ENCODE measurements at places on chromosomes 5 and 9.

- peak; percentile 51 for DNase-seq
Observed at GRCh38 chr5:143161885-143162540, 241.5 kb downstream of the NR3C1 start.

DNA sequence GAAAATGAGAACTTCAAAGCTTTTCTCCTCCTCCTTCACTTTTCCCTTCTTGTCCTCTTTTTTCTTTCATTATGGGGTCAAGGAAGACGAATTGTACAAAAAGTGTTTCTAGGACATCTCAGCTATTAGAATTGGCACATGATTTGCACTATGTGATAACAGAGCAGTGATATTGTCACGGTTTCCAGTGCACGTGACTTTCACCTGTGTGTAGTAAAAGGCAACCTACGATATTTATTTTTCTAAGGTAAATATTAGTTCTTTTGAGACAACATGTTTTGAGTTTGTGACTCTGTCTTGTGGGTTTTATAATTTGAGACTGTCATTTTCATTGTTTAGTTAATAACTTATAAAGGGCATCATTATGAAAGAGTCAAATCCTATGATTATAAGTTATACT is 213.1 kb downstream of the PSAT1 start:
- DNase-seq, result no peak

GRCh38 chr9:121200356-121200755 is 1.3 kb downstream of the RAB14 start:
- no peak for DNase-seq

GRCh38 chr9:92754091-92754745 is 10.4 kb downstream of the BICD2 start:
- no peak for DNase-seq

- DNase-seq, result no peak
Observed at GRCh38 chr5:138622051-138622450, 46.9 kb upstream of the HSPA9 start.

DNA sequence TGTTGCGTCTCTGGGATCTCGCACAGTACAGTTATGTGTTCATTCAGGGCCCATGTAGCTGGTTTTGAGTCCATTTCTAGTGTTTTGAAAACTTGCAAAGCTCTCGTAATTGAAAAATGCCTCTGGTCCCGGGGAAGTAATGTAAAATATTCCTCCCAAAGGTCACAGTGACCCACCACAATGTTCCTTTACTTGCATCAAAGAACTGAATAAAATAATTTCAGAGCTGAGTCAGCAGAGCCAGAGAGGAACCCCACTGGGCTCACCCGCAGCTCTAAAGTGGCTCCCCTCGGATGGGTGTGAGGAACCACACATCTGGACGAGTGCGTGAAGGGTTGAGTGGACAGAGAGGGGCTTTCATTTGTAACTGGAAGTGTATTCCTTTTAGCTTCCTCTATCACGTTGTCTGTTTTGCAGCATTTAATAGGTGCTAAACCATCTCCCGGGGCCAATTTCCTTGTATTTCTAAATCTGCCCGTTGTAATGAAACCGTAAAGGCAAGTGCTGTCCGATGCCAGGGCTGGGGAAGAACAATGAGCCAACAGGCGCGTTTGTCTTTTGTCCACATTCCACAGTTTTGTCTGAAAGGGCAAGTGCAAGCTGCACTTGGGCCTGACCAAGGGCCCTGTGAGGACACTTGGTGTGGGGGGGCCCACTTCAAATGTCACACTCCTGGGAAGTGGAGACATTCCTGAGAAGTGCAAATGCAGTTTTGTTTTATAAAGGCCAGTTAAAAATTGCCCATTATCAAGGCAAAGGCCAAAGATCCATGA is 29.9 kb downstream of the COL5A1 start:
- no peak for DNase-seq

DNA sequence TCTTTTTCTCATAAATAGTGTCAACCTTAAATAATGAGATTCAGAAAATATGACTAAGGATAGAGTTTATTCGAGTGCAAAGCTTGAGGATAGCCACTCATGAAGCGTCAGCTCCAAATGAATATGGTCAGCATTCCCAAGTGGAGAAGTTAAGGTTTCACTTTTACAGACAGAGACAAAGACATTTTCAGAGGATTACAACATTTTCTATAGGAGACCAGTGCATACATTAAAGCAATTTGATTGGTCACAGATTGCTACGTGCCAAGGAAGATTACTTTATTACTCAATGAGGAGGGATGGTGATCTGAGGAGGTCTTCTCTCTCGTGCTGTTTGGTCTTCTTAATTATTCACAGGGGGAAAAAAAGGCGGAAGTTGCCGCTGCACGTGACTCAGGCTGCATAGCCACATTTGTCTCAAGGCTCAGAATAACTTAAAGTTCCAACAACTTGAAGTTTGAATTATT is 60.1 kb upstream of the SPATA31C2 start:
- no peak for DNase-seq

GRCh38 chr9:130089141-130089540 is 35.4 kb downstream of the GPR107 start:
- no peak for DNase-seq

DNA sequence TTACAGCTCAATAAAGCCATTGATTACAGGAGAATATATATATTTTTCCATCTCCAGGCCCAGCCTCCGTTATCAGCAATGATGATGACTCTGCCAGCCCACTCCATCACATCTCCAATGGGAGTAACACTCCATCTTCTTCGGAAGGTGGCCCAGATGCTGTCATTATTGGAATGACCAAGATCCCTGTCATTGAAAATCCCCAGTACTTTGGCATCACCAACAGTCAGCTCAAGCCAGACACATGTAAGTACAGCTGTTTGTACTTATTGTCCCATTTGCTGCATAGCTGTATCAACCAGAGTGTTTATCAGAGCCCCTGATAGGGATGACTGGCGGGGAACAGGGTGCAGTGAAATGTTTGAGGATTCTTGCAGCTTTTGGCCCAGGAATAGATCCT is 197.7 kb downstream of the NTRK2 start:
- no peak for DNase-seq

- no peak for DNase-seq
Observed at GRCh38 chr5:54883374-54884194, 101.8 kb downstream of the ESM1 start.

DNA sequence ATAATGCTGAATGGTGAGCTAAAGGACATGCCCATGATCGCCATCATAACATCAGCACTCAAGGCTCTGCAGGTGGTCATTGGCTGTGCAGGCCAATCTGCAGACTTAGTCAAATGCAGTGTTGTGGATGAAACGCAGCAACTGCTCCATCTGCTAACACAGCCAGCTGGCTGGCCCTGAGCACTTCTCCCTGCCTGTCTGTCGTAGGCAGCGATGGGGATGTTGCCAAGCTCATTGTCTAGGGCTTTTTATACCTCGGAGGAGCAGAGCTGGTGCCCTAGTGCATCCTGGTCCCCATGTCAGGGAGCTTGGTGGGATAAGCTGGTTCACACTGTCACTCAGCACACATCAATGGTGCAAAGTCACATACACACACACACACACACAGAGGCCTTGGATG is 189.4 kb downstream of the TENT4A start:
- DNase-seq, result no peak

- DNase-seq, result no peak
Observed at GRCh38 chr5:5414999-5415398, 7.5 kb upstream of the ICE1 start.

GRCh38 chr9:121779381-121780117 is 128.1 kb downstream of the DAB2IP start:
- no peak for DNase-seq

- DNase-seq, result no peak
Observed at GRCh38 chr9:131912671-131913070, 167.0 kb downstream of the MED27 start.

- DNase-seq, result no peak
Observed at GRCh38 chr9:132237481-132237880, 75.6 kb downstream of the NTNG2 start.

DNA sequence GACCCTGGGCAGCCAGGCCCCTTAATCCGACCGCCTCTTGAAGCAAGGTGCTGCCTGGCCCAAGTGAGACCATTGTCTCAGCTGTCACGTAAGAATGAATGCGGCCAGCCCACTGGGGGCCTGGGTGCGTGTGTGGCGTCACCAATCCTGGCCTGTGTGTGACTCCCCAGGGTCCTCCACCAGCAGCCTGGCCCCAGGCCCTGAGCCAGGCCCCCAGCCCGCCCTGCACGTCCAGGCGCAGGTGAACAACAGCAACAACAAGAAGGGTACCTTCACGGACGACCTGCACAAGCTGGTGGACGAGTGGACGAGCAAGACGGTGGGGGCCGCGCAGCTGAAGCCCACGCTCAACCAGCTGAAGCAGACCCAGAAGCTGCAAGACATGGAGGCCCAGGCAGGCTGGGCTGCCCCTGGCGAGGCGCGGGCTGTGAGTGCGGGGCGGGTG is 124.2 kb downstream of the WNK2 start:
- no peak for DNase-seq

DNA sequence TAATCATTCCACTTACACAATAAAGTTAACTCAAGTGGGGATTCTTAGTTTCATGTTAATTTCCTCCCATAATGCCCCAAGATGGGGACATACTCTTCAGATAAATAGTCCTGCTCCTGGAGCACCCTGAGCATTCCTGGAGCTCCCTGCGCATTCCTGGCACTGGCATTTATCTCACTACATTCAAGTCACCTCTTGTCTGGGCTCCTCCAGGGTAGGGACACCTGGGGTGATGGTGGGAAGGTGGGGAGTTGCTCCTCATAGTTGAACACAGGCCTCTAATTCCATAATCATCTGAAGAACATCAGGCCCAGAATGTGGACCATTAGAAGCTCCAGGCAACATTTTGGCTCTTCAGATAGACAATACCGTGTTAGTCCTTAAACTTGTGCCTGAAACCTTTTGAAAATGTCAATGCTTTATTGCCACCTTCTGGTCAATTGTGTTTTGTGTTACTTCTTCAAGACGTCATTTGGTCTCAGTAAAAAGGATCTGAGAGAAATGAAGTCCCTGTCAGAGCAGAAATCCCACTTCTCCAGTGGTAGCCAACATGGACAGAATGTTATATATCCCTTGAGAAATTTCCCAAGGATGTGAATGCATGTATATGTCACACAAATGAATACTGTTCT is 14.2 kb upstream of the AGGF1 start:
- DNase-seq, result peak; percentile 2

DNA sequence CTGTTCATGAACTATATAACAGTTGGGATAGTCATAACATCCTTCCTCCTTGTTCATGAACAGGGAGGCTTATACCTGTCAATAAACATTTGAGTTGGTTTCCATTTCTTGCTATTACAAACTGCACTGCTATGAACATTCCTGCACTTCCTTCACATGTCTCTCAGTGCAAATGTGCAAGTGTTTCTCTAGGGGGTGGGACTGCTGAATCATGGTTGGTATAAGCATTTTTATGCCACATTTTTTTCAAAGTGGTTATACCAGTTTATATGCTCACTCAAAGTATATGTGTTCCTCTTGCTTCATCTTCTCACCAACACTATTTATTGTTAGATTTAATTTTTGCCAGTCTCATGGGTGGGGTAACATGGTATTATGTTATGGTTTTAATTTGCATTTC is 25.8 kb upstream of the TPD52L3 start:
- no peak for DNase-seq

- no peak for DNase-seq
Observed at GRCh38 chr9:138014563-138014945, 137.0 kb downstream of the CACNA1B start.

DNA sequence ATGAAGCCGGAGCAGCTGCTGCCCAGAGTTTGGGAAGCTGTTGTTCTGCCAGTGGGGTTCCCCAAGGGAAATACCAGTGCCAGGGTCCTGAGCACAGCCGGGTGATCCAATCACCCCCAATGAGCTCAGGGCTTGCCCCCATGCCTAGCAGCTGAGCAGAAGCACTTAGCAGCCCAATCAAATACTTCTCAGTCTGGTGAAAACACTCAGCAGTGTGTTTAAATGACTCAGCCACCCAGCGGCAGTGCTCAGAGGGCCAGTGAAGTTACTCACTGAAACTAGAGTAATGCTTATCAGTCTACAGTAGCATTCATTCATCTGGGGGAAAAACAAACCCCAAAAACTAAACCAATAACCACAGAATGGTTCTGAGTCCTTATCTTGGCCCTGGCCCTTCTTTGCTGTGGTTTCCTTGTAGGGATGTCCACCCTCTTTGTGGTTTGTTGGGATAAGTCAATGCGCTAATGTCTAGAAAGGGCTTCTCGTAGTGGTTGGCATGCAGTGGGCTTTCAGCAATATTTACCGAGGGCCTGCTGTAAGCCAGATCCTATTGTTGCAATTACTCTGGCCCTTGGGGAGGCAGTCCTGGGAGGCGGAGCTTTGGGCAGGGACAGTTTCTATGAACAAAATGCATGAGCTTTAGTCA is 43.1 kb downstream of the LHX2 start:
- DNase-seq, result no peak

DNA sequence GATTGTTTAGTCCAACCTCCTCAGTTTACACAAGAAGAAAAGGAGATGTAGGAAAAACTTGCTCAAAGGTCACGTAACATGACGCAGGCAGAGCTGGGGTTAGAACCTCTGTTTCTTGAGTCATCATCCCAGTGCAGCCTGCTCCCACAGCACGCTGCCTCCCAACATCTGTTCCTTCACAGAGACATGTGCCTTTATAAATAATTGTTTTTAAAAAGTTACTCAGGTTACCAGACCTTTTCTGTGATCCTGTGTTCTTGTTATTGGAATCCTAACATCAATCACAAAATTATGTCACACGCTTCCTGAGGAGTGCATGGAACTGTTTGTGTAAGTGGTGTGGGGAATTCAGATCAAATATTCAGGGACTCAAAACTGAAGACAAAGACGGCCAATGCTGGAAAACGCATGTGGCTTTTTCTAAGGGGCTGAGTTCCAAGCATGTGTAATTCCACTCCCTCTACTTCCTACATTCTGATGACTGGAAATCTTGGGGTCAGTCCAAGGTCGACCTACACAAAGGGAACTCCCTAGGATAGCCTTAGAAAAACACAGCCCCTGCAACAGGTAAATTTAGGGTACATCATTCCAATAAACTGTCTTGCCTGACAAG is 184.3 kb downstream of the TSSK1B start:
- no peak for DNase-seq

GRCh38 chr5:149001162-149001561 is 61.7 kb downstream of the SH3TC2 start:
- no peak for DNase-seq

DNA sequence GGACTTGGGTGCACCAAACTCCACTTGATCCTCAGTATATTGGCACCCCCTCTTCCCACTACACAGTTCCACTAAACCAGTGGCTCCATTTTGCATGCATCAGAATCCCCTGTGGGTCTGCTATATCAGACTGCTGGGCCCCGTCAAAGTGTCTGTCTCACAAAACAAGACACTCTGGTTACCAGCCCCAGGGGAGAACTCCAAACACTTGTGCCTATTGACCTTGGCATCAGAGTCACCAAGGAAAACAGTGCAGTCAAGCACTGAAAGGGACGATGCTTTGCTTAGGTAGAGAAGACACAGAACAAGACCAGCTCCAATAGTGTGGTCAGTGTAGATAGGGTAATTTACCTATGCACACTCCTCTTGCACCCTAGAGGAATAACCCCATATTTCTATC is 205.8 kb upstream of the RAI14 start:
- no peak for DNase-seq

Data from HL-60 (cell line).